ENCODE measurements at places on chromosomes 3 and 15.

DNA sequence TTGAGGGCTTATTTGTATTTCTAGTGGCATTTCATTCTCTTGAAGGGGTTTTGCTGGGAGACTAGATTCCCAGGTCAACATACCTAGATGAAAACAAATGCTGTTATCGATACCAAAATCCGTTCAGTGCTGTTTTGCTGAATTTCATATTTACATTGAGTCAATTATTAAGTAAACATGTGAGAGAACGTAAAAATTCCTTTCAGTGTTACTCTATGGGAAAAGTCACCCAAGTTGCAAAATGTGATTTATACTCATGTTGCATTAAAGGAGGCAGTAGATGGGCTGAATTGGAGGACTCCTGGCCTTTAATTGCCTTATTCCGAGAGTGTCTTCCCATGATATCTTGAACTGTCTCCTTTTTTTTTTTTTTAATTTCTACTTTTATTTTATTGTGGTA is 1011.3 kb upstream of the NR2F2 start:
- DNase-seq = no peak

DNA sequence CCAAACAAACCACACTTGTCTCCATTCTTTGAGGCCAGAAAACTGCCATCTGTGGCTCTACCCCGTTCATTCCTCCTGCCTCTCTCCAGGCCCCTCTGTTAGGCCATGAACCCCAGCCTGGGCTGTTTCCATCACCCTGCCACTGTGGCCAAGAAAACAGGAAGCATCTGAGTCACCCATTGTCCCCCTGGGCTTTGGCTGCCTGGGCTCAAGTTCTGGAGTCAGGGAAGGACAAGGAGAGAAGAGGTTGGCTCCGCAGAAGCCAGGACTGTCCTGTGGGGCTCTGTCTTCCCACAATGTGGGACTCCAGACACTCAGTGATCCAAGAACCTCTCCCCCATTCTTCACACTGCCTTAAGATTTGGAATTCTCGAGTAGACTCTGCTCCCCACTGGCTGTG is 14.8 kb upstream of the LCTL start:
- DNase-seq = no peak

GRCh38 chr3:52291508-52292181 is 4.0 kb downstream of the GLYCTK start:
- DNase-seq = no peak

- DNase-seq = no peak
Measured at GRCh38 chr3:71997066-71997653, 212.2 kb upstream of the PROK2 start.

- no peak for DNase-seq
Measured at GRCh38 chr3:111690242-111690641, 95.1 kb upstream of the ZBED2 start.

- DNase-seq = no peak
Measured at GRCh38 chr15:62472616-62473299, 307.7 kb upstream of the C2CD4B start.

DNA sequence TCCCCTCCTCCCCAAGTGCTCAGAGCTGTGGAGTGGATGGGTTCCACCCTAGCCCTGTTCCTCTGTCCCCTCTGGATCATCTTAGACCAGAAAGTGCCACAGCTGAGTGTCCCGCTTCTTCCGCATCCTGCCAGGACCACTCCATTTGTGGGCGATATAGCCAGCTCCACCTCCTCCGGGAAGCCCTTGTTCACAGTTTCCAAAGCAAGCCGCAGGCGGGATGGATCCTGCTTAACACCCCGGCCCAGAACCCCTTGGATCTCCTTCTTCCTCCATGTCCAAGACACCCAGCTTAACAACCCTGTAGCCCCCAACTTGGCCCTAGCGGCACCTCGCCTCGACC is 490 bp upstream of the ALAS1 start:
- no peak for DNase-seq

- DNase-seq = no peak
Measured at GRCh38 chr3:123610331-123610730, 25.5 kb upstream of the HACD2 start.

DNA sequence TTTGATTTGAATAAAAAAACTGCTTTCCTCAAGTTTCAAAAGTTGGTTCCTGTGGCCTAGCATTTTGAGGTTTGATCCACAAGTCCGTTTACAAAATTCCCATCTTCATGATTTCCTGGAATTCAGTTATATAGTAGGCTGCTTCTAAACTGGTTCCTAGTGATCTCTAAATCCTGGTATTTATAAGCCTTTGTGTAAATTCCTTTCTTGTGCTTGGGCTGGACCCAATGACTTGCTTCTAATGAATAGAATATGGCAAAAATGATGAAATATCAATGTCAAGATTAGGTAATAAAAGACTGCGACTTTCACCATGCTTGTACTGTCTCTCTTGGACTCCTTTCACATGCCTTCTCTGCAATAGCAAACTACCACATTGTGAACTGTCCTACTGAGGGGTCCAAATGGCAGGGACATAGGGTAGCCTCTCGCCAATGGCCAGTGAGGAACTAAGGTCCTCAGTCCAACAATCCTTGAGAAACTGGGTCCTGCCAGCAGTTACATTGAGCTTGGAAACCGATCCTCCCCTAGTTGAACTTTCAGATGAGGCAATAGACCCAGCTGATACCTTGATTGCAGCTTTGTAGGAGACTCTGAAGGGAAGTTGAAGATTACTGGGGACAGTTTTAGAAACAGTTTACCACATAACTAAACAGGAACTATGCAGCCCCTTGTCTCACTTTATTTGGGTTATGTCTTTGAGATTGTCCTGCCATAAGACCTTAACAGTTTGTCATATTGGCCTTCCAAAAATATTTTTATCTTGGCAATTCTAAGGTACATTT is 303.9 kb upstream of the TBC1D5 start:
- DNase-seq = no peak

DNA sequence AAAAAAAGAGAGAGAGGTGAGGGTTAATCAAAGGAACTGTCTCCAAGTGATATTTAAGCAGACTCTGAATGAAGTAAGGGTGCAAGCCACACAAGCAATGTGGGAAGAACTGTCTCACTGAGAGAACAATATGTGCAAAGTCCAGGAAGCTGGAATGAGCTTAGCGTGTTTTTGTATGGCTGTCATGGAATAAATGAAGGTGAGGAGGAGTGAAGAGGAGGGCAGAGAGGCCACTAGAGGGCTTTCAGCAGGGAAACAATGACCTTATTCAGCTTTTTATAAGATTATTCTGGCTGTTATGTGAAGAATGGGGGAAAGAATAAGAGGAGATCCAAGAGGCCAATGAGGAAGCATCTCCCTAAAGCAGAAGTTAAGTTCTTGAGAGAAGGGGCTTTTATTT is 86.9 kb upstream of the COL8A1 start:
- DNase-seq = no peak

GRCh38 chr15:27870320-27870719 is 228.8 kb downstream of the OCA2 start:
- no peak for DNase-seq

- DNase-seq = no peak
Measured at GRCh38 chr3:88912294-88912877, 195.0 kb upstream of the EPHA3 start.

- no peak for DNase-seq
Measured at GRCh38 chr3:45124352-45124751, 21.8 kb downstream of the CDCP1 start.

DNA sequence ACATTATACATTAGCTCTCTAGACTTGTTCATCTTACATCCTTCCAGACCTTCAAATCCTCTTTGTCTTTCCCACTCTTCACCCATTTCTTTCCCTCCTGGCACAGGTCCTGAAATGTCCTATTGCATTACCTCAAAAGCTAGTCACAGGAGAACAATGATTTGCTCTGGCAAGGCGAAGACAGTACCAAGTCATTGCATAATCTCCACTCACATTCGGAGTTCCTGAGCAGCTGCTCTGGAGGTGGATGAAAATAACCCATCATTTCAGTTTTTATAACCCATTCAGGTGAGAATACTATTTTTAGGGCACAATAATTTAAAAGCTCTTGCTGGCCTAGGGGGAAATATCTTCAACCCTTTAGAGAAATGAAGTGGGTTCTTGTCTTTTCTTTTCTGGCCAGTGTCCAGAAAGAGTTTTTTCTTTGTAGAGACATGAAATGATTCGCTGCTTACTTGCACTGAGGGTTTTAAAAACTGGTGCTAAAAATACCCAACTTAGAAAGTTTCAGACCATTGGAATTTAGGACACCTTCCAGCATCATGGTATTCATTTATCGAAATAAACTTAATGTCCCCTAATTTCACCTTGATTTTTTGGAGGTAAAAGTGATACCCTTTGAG is 23.4 kb upstream of the DYNC1LI1 start:
- no peak for DNase-seq

DNA sequence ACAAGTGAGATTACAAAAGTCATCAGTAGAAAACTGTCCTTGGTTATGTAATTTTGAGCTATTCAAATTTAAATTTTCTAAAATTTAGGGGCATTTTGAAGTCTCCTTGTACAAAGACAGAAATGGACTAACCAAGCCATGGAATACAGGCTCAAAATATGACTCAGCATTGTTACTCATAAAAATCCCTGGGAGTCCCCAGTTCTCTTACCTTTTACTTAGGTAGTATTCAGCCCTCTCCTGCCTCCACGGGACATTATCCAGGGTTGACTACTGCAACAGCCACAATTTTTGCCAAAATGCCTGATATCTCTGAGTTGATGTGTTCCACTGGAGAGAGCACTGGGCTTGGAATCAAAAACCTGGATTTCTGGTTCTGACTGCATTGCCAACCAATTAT is 25.0 kb downstream of the CLDN18 start:
- no peak for DNase-seq

DNA sequence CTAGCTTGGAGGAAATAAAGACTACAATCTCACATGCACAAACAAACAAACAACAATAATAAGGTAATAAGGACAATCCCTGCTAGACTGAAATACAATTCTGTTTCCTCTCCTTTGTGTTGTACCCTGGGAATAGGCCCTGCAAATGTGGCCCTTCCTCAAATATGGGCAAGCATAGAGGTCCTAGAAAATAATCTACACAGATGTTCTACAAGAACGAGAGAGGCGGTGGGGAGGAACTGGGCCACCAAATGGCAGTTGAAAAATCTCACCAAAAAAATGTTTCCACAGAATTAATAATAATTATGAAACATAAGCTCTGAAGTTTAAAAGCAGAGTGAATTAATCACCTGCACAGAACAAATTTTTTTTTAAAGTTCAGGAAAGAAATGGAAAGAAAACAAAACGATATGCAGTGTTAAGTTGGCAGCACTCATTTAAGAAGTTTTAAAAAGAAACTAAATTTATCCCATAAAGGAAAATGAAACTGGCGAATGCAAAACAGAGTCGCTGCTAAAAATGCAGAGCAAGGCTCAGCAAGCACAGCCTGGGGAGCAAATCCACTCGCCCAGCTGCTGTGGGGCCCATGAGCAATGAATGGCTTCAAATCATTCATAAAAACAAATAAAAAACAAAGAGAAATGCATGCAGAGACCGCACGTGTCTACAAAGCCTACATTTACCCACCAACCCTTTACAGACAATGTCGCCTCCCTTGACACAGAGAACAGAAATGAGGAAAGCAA is 475.4 kb downstream of the OCA2 start:
- DNase-seq = no peak

GRCh38 chr3:197511130-197511529 is 44.6 kb downstream of the BDH1 start:
- no peak for DNase-seq

DNA sequence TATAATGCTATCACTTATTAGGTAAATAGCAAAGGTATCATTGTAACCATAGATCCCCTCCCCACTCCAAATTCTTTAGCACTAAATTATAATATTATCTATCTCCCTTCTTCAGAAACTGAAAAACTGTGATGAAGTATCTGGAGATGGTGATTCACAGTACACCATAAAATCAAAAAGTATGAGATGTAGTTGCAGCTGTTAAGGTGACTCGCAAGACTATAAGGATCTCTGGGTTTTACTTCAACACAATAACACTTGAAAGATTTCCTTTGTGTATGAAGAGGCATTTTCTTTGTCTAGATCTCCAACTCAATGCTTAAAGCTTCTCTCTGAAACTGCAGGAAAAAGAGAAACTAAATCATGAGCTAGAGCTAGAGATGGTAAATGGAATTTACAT is 46.9 kb downstream of the IFT57 start:
- no peak for DNase-seq

DNA sequence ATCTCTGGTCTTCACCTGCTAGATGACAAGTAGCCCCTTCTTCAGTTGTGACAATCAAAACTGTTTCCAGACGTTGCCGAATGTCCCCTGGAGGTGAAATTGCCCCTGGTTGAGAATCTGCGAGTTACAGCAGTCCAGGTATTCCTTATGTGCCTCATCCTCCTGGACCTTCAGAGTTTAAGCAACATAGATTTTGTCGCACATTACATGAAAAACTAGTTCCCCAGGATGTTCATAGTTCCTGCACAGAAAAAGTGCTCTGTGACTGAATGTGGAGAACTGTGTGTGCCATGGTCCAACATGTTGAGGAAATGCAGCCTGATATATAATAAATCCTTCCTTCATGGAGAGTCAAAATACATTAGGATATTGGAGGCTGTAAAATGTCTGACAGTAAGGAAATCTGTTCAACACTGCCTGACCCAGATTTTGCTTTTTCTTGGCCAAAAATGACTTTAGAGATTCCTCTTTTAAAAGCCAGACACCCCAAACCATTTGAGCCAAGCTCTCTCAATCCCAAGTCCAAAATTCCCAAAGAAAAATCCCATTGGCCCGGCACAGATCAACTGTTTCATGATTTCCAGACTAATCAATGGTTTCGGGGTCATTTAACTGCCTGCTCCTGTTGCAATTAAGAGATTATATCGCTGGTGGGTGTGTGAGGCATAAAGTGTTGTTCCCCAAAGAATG is 20.4 kb upstream of the SHC4 start:
- no peak for DNase-seq

- no peak for DNase-seq
Measured at GRCh38 chr3:67346081-67346480, 308.3 kb downstream of the SUCLG2 start.

DNA sequence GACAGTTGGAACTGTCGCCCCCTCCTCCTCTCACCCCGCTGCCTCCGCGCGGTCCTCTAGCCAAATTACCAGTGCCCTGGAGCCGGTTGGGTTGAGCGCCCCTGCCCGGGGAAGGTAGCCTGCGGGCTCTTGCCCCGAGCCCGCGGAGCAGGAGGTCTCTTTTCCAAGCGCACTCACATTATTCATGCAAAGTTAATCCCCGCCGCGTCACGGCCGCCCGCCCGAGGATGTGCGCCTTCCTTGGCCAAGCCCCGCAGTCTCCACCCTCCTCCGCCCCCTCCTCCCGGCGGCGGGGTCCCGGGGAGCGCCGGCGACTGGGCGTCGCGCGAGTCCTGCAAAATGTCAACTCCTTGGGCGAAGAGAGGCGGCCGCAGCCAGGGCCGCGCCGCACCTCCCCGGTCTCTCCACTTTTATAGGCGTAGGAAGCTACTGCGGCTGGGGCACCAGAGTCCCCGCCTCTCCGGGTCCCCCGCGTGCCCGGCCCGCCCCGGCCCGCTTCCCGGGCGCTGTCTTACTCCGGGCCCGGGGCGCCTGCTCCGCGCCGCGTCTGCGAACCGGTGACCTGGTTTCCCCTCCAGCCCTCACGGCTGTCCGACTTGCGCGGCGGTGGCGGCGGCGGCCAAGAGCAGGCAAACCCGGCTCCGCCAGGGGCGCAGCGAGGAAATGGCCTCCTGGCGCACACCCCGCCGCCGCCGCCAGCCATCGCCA is at the start of gene THRB:
Gene THRB (minus strand): TSS at position 233 of the 708 bp plus-strand sequence.
- DNase-seq = no peak

GRCh38 chr3:99499235-99500158 is 138.9 kb upstream of the COL8A1 start:
- DNase-seq = no peak
